ENCODE measurements at places on chromosomes 7 and 10. TPM values are rescaled to one million over a fixed set of nuclear protein-coding genes. Genes with fewer than 3 reads are reported as not detected.

Gene TDRD1
- 0.20 TPM for total RNA-seq

- no peak for DNase-seq
- H3K4me1 ChIP-seq, result no peaks in the 10 kb centered on the region
- H3K27me3 ChIP-seq, result peaks cover 22% of the 10 kb centered on the region
- no peaks in the 10 kb centered on the region for H3K36me3 ChIP-seq
These were observed 17.2 kb upstream of the MYL7 start for GRCh38 chr7:44158096-44158872.

Gene SH2B2
- 2.0 TPM for total RNA-seq

DNA sequence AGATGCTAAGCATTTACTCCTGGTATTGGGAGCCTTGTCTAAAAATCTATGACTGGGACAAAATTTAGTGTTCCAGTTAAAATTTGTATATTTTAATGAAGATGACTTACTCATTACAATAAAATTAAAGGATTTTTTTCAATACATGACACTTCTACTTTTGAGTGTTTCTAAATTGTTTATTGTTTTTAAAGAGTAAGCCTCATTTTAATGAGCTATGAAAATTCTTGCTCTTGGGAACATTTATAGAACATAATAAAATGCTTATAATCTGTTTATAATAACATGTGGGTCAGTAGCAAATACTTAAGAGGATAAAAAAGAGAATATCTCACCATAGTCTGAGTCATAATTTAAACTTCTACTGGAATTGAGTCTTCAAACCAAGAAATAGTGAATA, 149.5 kb downstream of the PLCE1 start:
- H3K27me3 ChIP-seq, result peaks cover 7% of the 10 kb centered on the region
- no peaks in the 10 kb centered on the region for H3K36me3 ChIP-seq
- DNase-seq, result no peak
- no peak overlapping the region for H3K4me3 ChIP-seq
- no peaks in the 10 kb centered on the region for H3K4me1 ChIP-seq
- H3K27ac ChIP-seq, result no peak overlapping the region

- H3K36me3 ChIP-seq, result peaks cover 12% of the 10 kb centered on the region
- no peak for DNase-seq
- peak overlapping the region; percentile 34 for H3K27ac ChIP-seq
- peaks cover 22% of the 10 kb centered on the region for H3K4me1 ChIP-seq
- H3K27me3 ChIP-seq, result no peaks in the 10 kb centered on the region
- H3K4me3 ChIP-seq, result no peak overlapping the region
These were observed 24.3 kb downstream of the FBXW4 start for GRCh38 chr10:101670635-101671034.

Gene CCL24
- total RNA-seq, result not detected

- peak overlapping the region; percentile 71 for H3K27ac ChIP-seq
- peaks cover 27% of the 10 kb centered on the region for H3K4me1 ChIP-seq
- peaks cover 13% of the 10 kb centered on the region for H3K36me3 ChIP-seq
- no peaks in the 10 kb centered on the region for H3K27me3 ChIP-seq
These were observed 10.5 kb downstream of the RPS24 start for GRCh38 chr10:78044179-78044578.

Gene BCL7B
- 116 TPM for total RNA-seq

GRCh38 chr7:36277249-36277542, 112.5 kb upstream of the ANLN start:
- no peaks in the 10 kb centered on the region for H3K27me3 ChIP-seq
- H3K4me3 ChIP-seq, result no peak overlapping the region
- no peak for DNase-seq
- H3K36me3 ChIP-seq, result no peaks in the 10 kb centered on the region

GRCh38 chr10:60031664-60032063, 125.3 kb upstream of the CCDC6 start:
- H3K4me1 ChIP-seq, result peaks cover 5% of the 10 kb centered on the region
- no peaks in the 10 kb centered on the region for H3K27me3 ChIP-seq
- no peak for DNase-seq

DNA sequence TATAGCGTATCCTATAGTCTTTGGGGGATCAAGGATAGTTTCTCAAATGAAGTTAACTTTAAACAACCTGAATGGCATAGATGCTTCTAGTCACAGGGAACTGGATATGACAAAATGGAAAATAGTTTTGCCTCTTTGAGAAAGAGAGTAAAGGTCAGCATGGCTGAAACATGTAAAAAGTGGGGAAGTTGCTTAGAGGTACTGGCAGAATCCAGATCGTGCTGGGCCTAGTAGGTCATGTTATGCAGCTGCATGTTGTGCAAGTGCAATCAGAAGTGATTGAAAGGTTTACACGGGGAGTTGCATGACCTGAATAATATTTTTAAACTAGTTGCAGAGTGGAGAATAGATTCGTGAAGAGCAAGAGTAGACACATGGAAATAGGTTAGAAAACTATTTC, 201.1 kb upstream of the HDAC9 start:
- H3K27ac ChIP-seq, result no peak overlapping the region
- H3K4me1 ChIP-seq, result peaks cover 7% of the 10 kb centered on the region
- no peak for DNase-seq
- H3K4me3 ChIP-seq, result no peak overlapping the region

GRCh38 chr10:44660271-44660670, 250.9 kb upstream of the TMEM72 start:
- no peaks in the 10 kb centered on the region for H3K4me1 ChIP-seq
- no peak for DNase-seq

Gene TUBB8
- total RNA-seq, result not detected

- DNase-seq, result no peak
- H3K27ac ChIP-seq, result no peak overlapping the region
- no peaks in the 10 kb centered on the region for H3K27me3 ChIP-seq
- H3K4me3 ChIP-seq, result no peak overlapping the region
- no peaks in the 10 kb centered on the region for H3K36me3 ChIP-seq
These were observed 86.8 kb upstream of the CSTF2T start for GRCh38 chr10:51786016-51786683.

DNA sequence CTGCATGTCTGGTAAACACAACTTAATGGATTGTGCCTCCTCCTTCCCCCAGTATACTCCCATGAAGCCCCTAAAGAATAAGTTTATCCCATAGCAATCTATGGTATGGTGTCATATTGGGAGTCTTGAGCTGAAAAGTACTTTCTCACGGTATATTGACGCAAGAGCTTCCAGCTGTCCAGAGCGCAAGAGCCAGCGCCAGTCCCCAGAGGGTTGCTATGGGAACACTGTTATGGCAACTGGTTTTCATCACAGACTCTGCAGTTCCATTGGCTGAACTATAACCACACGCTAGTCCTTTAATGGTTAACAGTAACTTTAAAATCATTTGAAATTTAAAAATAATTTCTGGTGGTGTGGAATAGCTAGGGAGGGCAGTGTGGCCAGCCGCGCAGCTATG, 46.9 kb downstream of the PRPF18 start:
- H3K36me3 ChIP-seq, result peaks cover 19% of the 10 kb centered on the region
- peaks cover 6% of the 10 kb centered on the region for H3K4me1 ChIP-seq
- no peak overlapping the region for H3K4me3 ChIP-seq
- no peak for DNase-seq

DNA sequence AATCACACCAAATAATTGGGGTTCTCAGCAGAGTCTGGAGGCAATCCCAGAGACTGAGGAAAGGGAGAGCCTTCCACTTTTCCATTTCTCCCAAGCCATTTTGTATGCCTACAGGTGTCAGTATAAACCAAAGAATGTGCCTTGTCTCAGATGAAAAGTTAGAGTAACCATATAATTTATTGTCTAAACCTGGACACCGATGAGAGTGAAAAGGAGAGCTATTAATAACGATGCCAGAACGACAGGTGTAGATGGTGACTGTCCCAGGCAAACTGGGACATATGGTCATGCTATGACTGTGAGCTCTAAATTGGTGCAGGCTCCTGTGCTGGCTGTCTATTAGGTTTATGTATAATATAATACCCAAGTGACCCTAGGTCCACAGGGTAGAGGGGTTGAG, 219.6 kb downstream of the ARHGAP12 start:
- H3K36me3 ChIP-seq, result peaks cover 2% of the 10 kb centered on the region
- no peak overlapping the region for H3K27ac ChIP-seq
- no peaks in the 10 kb centered on the region for H3K27me3 ChIP-seq
- H3K4me3 ChIP-seq, result no peak overlapping the region
- peaks cover 10% of the 10 kb centered on the region for H3K4me1 ChIP-seq
- DNase-seq, result no peak

GRCh38 chr10:49074836-49075682, 40.3 kb downstream of the VSTM4 start:
- peaks cover 2% of the 10 kb centered on the region for H3K36me3 ChIP-seq
- H3K4me3 ChIP-seq, result no peak overlapping the region
- no peak for DNase-seq
- peaks cover 7% of the 10 kb centered on the region for H3K4me1 ChIP-seq

Gene MACC1
- total RNA-seq, result 0.42 TPM

GRCh38 chr10:114022766-114023597, 20.7 kb upstream of the ADRB1 start:
- peaks cover 37% of the 10 kb centered on the region for H3K27me3 ChIP-seq
- peaks cover 6% of the 10 kb centered on the region for H3K36me3 ChIP-seq
- no peak for DNase-seq
- no peak overlapping the region for H3K4me3 ChIP-seq
- peaks cover 19% of the 10 kb centered on the region for H3K4me1 ChIP-seq

- H3K4me1 ChIP-seq, result no peaks in the 10 kb centered on the region
- no peak overlapping the region for H3K27ac ChIP-seq
- H3K27me3 ChIP-seq, result no peaks in the 10 kb centered on the region
- DNase-seq, result no peak
- H3K4me3 ChIP-seq, result no peak overlapping the region
These were observed 375.2 kb downstream of the PAXIP1 start for GRCh38 chr7:154627646-154628290.

DNA sequence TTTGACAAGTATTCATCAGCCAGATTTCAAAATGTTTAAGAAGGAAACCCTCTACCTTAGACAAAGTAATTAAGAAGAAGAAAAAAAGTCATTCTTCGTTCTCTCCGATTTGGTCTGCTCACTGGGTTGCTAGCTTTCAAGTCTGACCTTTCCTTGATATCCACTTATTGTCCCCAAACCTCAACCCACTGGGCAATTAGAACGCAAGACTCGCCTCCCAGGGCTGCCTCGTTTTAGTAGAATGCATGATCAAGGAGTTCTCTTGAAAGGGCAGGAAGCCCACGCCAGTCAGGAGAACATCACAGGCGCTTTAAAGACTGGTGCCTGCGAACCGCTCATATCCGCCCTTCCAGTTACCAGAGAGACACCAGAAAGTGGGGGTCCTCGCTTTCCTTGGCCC, 637.7 kb downstream of the PARD3 start:
- DNase-seq, result no peak
- no peak overlapping the region for H3K4me3 ChIP-seq
- no peak overlapping the region for H3K27ac ChIP-seq
- H3K36me3 ChIP-seq, result no peaks in the 10 kb centered on the region

All from T-helper 17 cell (primary cell).